Anterior cingulate cortex (tissue), 58 donors: ENCODE measurements at places on chromosomes 1 and 21.

DNA sequence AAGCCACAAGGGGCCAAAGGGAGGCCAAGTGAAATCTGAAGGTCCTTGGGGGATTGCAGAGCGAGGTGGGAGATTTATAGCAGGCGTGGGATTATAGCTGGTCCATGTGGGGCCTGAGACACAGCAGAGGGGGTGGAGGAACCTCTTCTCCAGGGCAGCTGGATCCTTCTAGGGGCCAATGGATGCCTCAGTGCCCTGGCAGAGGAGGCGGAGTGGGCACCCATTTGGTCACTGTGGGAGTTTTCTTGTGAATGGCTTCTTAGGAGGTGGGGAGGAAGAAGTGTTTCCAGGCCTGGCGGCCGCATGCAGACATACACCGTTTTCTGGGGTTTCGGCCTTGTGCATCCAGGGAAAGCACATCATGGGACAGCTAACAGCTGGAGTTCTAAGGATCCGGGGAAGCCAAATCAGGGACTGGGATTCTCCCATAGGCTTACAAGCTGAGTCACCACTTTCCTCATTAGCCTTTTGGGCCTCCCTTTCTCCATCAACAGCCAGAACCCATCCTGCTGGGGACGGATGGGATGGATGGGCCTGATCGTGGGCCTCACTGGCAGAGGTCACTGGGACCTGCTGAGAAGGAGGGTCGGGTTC is 76.5 kb downstream of the RHOU start:
- DNase-seq = no peak

DNA sequence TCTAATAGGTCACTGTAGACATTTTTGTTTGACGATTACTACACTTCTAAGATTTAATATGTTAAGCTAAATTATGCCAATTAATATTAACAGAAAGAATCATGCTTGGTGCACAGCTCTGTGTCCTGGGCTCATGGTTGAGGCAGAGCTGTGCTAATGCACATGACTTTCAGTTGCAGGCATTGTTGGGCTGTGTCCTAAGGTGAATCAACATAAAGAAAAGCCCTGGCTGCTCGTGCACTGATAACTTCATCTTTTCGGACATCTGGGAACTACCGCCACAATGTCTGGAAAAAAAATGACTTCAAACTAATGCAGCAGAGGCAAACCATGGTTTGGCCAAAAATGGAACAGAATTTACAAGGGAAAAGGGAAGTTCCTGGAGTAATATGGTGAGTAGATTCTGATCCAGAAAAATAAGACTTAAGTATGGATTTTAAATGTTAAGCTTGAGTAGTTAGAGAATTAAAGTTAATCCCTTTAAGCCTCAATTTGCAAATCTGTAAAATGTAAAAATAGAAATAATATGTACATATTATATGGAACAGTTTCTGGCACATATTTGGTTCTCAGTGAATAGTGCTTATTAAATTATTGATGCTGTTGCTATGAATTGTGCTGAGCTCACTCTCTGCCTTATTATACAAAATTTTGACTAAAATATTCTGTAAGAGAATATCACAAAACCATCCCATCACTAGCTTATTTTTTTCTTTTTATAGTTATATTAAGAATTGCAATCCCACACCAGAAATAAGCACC is 186.1 kb downstream of the BRINP2 start:
- DNase-seq = no peak

DNA sequence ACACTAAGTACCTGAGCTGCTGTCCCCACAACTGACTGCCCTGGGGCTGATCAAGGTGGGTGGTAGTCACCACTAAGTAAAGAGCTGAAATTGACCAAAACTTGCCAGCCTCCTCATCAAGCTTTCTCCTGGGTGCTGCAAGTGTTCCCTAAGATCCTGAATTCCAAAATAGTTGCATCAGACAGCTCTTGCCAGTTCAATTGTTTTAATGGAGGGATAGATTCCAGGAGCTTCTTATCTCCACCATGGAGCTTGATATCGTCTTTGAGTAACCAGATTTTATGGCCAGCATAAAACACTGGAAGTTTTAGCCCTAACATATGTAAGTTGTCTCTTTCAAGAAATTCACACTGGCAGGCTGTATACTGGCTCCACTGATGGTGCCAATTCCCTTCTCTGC is 90.3 kb downstream of the NID1 start:
- no peak for DNase-seq

DNA sequence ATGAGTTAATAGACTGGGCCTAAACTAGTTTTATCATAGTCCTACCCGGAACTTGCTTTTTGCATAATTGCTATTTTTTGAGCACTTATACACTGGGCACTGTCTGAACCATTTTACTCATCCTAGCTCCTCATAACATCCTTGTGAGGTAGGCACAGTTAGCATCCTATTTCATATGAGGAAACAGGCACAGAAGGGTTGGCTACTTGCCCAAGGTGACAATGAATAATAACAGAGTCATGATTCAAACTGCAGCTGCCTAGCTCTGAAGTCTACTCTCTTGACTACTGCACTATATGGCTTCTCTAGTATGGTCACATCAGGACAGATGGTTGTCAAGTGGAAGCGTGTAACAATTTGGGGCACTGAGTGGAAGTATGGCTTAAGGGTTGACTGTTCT is 18.2 kb upstream of the RC3H1 start:
- DNase-seq = no peak

- no peak for DNase-seq
Measured at GRCh38 chr1:33049371-33049770, 12.7 kb upstream of the AK2 start.

DNA sequence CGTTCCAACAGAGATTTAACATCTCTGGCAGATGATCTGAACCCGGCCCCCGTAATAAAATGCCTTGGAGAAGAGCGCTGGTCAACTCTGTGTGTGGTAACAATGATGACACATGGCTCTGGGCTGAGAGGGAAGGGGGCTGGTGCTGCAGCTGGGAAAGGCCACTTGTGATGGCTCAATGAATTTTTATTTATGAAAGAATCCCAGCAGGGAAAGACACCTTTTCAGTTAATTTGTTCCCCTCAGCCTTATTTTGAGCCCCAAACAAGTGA is 59.4 kb downstream of the SYT6 start:
- DNase-seq = no peak

- DNase-seq = no peak
Measured at GRCh38 chr1:97726386-97726785, 194.4 kb downstream of the DPYD start.

- no peak for DNase-seq
Measured at GRCh38 chr1:210298936-210299335, 29.8 kb upstream of the HHAT start.

- no peak for DNase-seq
Measured at GRCh38 chr1:231584921-231585320, 41.7 kb upstream of the DISC1 start.

- DNase-seq = no peak
Measured at GRCh38 chr1:59046730-59047157, 250.2 kb upstream of the FGGY start.

GRCh38 chr1:160062230-160062532 is 7.8 kb downstream of the KCNJ10 start:
- DNase-seq = peak; percentile 87

GRCh38 chr1:201495551-201496295 is 11.2 kb downstream of the CSRP1 start:
- peak; percentile 75 for DNase-seq

GRCh38 chr1:92240034-92240433 is 22.3 kb downstream of the C1orf146 start:
- DNase-seq = no peak

DNA sequence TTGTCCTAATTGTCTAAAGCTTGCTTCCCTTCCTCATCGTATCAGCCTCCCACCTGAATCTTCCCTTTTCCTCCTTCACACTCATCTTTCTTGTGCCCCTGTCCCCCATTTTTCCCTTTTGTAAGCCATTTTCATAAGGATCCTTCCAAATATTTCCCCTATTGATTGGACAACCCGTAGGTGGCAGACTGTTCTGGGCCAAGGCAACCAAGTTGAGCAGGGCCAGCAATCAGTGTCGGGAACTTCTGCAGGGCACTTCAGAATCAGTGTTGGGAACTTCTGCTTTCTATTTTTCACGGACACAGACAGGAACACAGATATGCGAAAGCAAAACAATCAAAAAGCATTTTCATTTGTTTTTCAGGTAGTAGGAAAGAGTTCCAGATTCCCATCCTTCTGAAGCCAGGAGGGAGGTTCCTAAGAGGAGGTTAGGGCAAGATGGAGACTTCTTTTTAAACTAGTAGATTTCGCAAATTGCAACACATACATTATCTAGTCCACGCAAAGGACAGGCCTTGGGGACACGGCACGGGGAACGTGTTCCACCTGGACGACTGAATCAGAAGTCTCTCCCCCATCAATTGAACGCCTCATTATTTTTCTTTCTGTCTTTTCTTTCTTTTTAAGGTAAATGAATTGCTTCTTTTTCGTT is 691 bp upstream of the MPZL1 start:
- no peak for DNase-seq

GRCh38 chr1:72056516-72056915 is 225.8 kb downstream of the NEGR1 start:
- no peak for DNase-seq

DNA sequence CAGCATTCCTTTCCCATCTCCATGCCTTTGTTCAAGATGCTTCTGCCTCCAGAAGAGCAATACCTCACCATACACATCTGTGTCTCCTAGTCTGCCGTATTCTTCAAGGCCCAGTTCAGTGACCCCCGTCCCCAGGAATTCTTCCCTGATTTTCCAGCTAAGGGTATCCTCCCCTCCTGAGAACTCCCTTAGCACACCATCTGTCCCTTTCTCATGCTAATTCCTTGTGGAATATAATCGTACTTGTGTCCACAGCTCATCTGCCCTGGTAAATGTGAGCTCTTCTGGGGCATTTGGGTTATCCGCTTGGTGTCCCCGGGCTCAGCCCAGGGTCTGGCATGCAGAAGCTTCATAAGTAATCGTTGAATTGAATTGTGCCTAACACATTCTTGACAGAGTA is 40.9 kb downstream of the BEND5 start:
- DNase-seq = no peak

- no peak for DNase-seq
Measured at GRCh38 chr1:17259233-17259873, 10.5 kb downstream of the PADI3 start.

GRCh38 chr1:228349701-228350171 is 56.9 kb downstream of the TRIM11 start:
- no peak for DNase-seq

DNA sequence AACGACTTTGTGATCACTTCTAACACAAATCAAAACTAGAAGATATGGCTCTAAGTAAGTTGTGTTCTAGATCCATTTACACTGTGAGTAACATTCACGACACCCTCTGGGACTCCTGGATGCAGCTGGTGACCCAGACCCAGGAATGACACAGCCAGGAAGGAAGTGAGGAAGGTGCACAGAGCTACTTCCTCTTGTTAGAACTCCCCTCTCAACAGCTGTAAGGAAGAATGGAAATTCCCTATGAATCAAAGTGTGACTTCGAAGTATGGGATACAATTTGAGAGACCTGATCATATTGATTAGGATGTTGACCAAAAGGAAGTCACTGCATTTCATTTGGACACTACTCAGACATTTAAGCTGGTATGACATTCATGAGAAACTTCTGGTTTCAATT is 185.3 kb downstream of the NRIP1 start:
- no peak for DNase-seq

DNA sequence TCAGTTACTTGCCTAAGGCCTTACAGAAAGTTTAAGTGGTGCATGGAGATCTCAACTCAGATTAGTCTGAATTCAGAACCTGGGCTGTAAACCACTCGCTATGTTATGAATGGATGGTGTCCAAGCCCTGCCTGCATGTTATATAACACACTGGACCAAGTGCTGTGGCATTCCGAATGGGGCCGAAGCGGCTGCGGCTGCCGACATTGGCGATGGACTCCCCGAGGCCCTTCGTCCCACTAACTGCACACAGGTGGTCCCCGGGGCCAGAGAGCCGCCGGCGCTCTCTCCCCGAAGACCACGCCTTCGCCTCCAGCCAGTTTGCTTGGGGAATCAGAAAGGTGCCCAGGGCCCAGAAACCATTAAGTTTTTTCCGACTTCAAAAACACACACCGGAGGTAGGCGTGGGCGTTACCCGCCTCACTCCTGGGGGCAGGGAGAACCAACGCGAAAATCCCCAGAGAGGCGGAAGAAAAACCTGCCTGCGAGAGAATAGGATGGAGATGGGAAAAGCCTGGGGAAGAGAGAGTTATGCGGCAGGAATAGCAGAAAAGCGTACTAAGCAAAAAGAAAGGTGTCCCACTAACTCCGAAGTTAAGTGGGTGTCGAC is 579 bp upstream of the TENT5C start:
- peak; percentile 62 for DNase-seq

- no peak for DNase-seq
Measured at GRCh38 chr1:192978195-192978710, 80.9 kb downstream of the UCHL5 start.

DNA sequence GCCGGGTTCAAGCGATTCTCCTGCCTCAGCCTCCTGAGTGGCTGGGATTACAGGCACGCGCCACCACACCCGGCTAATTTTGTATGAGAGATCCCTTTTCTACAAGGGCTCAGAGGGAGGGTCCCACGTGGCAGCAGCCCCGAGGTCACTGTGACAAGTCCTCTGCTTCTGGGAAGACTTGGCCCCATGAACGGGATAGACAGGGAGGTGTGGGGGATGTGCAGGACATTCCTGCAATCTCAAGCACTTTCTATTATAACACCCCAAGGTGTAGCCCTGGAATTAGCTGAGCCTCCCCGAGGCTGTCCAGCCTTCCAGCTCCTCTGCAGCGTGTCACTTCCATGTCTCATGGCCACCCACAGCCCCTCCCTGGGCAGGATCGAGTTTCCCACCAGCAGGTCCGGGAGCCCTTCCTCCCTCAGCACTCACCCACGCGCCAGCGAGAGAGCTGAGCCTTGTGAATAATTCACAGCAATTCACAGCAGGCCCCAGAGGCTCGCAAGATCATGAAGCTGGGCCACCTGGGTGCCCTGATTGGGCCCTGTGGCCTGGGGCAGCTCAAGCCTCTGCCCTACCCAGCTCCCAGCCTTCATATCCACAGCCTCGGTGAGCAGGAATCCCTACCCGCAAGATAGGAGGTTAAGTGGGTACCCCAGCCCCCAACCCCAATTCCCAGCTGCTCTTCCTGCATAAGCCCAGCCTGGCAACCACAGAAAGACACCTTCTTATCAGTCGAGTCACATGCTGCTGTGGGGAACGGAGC is 22.8 kb upstream of the RNU1-4 start:
- DNase-seq = no peak

- no peak for DNase-seq
Measured at GRCh38 chr1:59592924-59593323, 221.8 kb upstream of the HOOK1 start.

- DNase-seq = no peak
Measured at GRCh38 chr21:42880352-42880751, 1.0 kb upstream of the WDR4 start.

DNA sequence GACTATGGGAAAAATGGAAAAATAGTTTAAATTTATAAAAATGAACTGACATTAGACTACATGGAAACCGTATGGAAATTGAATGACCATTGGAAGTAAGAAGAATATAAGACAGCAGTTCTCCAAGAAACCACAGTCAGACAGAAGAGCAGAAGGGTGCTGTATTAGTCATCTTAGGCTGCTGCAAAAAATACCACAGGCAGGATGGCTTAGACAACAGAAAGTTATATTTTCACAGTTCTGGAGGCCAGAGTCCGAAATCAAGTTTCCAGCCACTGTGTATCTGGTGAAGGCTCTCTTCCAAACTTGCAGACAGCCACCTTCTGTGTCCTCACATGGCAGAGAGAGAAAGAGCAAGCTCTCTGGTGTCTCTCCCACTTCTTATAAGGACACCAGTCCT is 175.2 kb downstream of the DSCAM start:
- no peak for DNase-seq
